Uterus (tissue), 4 donors: ENCODE measurements at places on chromosomes 4 and X.

- DNase-seq: no peak
Observed at GRCh38 chrX:124348182-124348581, 1.8 kb downstream of the SH2D1A start.

- DNase-seq: no peak
Observed at GRCh38 chrX:155259752-155260151, 4.5 kb downstream of the RAB39B start.

DNA sequence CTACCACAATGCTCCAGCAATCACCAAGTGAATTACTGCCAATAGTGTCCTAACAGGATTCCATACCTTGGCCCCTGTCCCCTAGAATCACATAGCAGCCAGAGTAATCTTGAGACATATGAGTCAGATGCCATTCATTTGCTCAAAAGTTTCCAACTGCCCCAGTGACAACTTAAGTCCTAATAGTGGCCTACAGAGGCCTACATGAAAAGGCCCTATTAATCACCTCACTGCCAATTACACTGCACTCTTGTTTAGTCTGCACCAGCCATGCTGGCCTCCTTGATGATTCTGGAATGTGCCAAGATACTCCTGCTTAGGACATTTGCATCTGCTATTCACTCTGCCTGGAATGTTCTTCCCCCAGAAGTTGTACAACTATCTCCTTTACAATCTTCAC lies 130.7 kb downstream of the NR3C2 start:
- DNase-seq: no peak

DNA sequence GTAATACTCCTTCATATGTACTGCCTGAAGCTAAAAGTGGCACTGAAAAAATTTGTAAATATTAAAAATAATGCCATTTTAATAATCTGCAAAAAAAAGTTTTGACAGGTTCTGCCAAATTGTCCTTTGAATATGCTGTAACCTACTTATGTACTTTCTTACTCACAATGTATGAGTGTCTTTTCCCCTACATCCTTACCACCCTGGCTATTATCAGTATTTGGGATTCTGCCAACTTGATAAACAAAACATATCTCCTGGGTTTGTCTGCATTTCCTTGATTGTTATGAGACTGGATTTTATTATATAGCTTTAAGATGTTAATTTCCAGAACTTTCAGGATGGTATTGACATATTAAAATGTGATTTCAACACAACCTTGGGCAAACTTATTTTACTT lies 187.9 kb downstream of the CHM start:
- DNase-seq: no peak

- DNase-seq: no peak
Observed at GRCh38 chrX:12480956-12481355, 310.3 kb upstream of the PRPS2 start.

DNA sequence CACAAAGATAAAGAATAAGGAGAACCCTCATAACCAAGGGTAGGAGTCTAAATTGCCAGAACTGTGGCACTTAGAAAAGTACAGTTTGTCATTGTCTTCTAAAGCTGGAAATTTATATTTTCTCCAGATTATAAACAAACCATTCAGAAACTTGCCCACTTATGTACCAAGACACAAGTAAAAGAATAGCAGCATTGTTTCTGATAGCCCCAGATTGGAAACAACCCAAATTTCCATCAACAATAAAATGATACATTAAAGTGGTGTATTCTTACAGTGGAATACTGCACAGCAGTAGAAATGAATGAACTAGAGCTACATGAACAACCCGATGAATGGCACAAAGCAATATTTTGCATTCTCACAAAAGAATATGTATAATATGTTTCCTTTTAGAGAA lies 63.1 kb upstream of the PDHA1 start:
- no peak for DNase-seq
